ENCODE measurements at places on chromosomes 12 and 14. TPM values are rescaled to one million over a fixed set of nuclear protein-coding genes. Genes with fewer than 3 reads are reported as not detected.

Gene PTGER2
- not detected for total RNA-seq

Gene NEDD8
- 154 TPM for total RNA-seq

- no peak for DNase-seq
- no peaks in the 10 kb centered on the region for H3K36me3 ChIP-seq
- H3K27me3 ChIP-seq = peaks cover 2% of the 10 kb centered on the region
- no peak overlapping the region for H3K4me3 ChIP-seq
- H3K4me1 ChIP-seq = no peaks in the 10 kb centered on the region
Observed at GRCh38 chr14:30355431-30355913, 203.5 kb upstream of the G2E3 start.

- H3K4me1 ChIP-seq = peaks cover 20% of the 10 kb centered on the region
- H3K27ac ChIP-seq = no peak overlapping the region
- peaks cover 3% of the 10 kb centered on the region for H3K36me3 ChIP-seq
Observed at GRCh38 chr14:51972566-51972965, 16.8 kb upstream of the RTRAF start.

DNA sequence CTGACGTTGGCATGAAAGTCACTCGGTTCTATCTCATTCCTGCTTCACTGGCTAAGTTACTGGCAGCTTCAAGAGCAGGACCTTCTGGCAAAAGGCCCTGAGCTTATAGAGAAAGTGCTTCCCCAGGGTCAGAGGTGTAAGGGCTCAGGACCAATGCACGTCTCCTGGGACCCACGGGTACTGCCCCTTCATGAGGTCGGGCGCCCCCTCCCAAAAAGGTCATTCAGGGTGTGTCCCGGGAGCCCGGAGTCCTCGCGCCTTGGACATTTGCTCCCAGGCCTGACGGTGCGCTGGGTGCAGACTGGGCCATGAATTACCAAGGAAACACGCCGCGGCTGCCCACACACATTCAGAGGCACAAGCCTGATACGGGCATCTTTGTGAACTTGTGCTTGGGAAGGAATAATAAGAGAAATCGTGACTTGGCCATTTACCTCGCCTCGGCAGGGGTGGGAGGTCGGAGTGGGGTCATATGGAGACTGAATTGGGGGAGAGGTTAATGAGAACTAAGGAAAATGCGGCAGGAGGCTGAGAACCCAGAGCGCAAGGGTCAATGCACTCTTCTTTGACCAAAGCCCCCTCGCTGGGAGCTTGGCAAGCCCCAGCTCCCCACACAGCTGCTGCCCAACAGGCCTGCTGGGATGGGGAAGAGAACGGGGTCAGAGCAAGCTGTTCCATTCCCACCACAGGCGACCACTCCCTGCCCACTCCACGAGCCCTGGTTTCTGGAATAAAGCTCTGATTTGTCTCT, 15.7 kb upstream of the SLC6A12 start:
- no peak overlapping the region for H3K4me3 ChIP-seq
- peaks cover 7% of the 10 kb centered on the region for H3K4me1 ChIP-seq
- peaks cover 2% of the 10 kb centered on the region for H3K27me3 ChIP-seq
- no peaks in the 10 kb centered on the region for H3K36me3 ChIP-seq
- H3K27ac ChIP-seq = no peak overlapping the region

Data from endothelial cell (in vitro differentiated cells).